ENCODE measurements at places on chromosomes 4 and X.

DNA sequence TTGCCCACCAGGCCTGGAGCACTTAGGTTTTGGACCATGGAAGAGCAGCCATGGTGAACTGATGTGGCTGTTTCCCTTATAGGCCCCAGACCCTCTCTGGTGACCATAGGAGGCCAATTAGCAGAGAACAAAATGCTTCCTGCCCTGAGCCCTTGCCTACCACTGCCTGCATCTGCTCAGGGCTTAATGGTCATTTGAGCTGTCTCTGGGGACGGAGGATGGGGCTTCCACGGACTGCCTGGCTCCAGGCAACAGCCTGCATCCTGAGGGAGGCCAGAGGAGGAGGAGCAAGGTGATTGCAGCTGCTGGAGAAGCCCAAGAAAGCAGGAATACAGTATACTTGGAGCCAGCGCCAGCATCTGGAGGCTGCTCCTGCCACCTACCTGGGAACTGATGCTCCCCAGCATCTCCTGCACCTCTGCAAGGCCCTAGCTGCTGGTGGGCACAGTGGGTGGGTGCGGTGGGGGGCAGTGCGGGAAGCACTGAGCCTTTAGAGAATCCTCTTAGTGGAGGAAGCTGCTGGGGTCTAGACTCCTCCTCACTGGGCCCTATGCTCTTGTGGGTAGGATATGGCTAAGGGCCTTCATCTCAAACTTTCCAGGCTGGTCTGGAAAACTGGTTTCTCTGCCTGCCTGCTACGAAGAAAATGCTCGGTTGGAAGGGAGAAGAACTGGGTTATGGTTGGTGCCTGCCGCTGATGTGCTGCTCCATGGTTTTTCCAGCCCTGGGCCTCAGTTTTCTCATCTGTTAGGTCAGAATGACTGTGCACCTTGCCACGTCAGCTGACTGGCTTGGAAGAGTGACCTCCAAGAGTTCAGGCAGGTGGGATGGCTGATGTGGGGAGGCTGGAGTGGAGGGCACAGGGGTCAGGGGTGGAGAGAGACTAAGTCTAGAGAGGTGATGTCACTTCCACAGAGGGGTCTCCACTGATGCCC, 158.8 kb upstream of the PJA1 start:
- no peak for DNase-seq

GRCh38 chrX:105179644-105180043, 40.9 kb downstream of the TEX13A start:
- DNase-seq = no peak

- no peak for DNase-seq
Observed at GRCh38 chrX:670645-671044, 40.1 kb downstream of the SHOX start.

GRCh38 chr4:76895619-76896018, 2.3 kb downstream of the SOWAHB start:
- no peak for DNase-seq

DNA sequence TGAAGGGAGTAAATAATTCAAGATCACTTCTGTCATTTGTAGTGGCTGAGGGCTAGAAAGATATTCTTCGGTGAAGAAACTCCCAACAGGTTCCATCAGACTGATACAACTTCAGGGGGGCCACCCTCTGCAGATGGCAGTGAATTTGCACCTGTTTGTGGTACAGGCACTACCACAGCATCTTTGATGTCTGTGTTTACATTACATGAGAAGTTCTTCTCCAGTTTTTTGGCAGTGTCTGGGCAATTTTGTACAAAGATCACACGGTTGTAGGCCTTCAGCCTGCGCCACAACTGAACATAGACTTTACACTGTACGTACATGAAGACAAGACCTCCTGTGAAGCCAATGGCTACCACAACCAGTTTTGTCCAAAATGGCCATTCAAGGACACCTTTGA, 34.2 kb downstream of the TMA16 start:
- DNase-seq = no peak

GRCh38 chr4:181475781-181476507, 767.3 kb upstream of the TENM3 start:
- no peak for DNase-seq

GRCh38 chr4:184936071-184936470, 82.2 kb upstream of the HELT start:
- DNase-seq = no peak

- DNase-seq = no peak
Observed at GRCh38 chrX:5242091-5242790, 986.4 kb downstream of the NLGN4X start.

GRCh38 chr4:85787133-85787532, 312.2 kb downstream of the ARHGAP24 start:
- DNase-seq = no peak

GRCh38 chr4:38715050-38715449, 51.1 kb downstream of the KLF3 start:
- no peak for DNase-seq

DNA sequence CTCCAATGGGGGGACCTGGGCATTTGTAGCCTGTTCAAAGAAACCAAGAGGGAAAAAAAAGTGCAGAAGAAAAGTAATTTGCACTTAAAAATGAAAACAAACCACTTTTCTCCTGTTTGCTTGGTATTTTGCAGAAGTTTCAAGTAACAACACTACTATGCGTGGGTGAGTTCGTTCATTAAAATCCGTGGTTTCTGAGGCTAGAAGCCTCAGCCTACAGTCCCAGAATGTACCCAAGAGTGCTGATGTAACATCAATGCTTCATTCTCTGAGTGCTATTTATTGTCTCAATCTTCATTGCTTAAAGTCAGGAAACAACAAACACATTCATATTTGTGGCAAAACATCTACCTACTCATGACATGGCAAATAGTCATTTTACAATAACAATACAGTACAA, 29.2 kb downstream of the LGI2 start:
- no peak for DNase-seq

- no peak for DNase-seq
Observed at GRCh38 chrX:35444671-35445355, 353.3 kb upstream of the MAGEB16 start.

- no peak for DNase-seq
Observed at GRCh38 chrX:123731258-123731986, 1.4 kb downstream of the THOC2 start.

- no peak for DNase-seq
Observed at GRCh38 chr4:4333265-4333706, 43.2 kb downstream of the ZBTB49 start.

DNA sequence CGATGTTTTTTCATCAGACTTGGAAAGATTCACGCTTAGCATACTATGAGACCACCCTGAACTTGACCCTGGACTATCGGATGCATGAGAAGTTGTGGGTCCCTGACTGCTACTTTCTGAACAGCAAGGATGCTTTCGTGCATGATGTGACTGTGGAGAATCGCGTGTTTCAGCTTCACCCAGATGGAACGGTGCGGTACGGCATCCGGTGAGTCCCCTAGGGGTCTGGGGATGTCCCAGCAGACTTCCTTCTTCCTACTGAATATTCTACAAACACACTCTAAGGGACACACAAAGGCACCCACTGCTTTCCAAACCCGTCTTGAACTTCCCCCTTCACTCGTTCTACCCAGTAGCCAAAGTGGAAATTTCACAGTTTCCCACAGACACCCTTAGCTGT, 9.3 kb downstream of the GABRQ start:
- DNase-seq = no peak

All from C1 segment of cervical spinal cord (tissue), 14 donors.